ENCODE measurements at places on chromosomes 11 and 22.

GRCh38 chr11:118194835-118195627 lies 18.6 kb upstream of the SCN2B start:
- DNase-seq = no peak

DNA sequence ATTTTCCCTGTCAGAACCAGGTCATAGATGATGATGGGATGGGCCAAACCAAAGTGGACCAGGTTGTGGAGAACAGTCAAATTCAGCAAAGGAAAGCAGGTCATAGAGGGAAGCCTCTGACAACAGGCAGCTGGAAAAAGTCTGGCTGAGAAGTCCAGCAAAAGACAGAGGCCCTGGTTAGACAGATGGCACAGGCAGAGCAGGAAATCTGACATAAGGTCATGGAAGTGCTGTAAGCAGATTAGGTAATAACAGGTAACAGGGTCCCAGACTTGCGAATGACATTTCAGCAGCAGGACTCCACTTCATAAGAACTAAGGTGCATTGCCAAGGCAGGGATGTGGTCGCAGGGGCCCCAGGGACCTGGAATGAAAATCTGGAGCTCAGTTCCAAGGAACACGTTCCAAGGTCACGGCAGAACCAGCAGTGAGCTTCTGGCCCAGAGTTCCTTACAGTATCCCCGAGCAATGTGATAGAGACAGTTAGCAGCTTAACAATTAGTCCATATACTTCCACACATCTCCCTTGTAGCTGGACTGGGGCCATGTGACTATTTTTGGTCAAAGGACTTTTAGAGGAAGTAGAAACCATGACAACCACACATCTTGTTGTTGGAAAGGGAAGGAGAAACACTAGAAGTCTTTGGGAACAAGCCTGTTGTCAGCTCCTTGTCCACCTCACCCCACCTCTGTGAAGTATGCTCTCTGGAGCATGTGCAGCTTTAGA lies 75.4 kb downstream of the ME3 start:
- DNase-seq = no peak

GRCh38 chr11:64181506-64182411 lies 4.2 kb upstream of the STIP1 start:
- no peak for DNase-seq

DNA sequence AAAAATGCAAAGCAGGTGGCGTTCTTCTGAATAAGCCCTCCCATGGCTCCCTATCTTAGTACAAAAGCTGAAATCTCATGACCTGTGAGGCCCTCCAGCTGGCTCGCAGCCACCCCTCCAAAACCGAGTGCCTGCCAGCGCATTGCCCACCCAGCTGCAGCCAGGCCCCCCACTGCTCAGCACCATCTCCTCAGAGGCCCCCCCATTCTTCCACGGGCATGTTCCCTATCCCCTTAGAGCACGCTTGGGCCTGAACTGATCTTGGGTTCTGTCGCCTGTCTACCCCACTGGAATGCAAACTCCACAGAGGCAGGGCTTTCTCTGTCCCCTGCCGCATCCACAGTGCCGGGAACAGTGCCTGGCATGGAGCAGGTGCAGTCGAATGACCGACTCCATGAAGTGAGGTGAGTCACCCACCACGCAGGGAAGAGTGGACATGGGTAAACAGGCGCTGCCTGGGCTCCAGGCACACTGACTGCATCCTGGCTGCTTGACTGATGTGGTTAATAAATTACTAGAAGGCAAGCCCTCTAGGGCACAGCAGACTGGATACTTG lies 11.3 kb upstream of the EFCAB6 start:
- no peak for DNase-seq

DNA sequence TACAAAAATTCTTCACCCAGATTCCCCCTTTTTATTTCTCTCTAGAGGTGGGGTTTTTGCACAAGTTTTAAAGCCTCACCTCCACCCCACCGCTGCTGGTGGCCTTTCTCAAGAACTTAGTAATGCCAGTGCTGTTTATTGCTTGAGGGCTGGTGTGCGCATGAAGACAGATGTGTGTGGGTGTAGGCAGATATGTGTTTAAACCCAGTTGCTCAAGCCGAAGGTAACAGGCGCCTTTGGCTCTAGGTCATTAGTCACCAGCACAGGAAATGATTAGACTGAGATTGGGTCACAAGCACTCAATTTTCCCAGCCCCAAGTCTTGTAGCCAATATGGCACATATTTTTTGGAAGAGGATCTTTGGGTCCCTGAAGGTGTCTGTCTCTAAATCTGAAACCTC lies 2.7 kb upstream of the CLMP start:
- no peak for DNase-seq

- no peak for DNase-seq
Measured at GRCh38 chr11:35272391-35272902, 133.5 kb downstream of the CD44 start.

- DNase-seq = no peak
Measured at GRCh38 chr22:37972527-37972926, 11.8 kb downstream of the SOX10 start.

DNA sequence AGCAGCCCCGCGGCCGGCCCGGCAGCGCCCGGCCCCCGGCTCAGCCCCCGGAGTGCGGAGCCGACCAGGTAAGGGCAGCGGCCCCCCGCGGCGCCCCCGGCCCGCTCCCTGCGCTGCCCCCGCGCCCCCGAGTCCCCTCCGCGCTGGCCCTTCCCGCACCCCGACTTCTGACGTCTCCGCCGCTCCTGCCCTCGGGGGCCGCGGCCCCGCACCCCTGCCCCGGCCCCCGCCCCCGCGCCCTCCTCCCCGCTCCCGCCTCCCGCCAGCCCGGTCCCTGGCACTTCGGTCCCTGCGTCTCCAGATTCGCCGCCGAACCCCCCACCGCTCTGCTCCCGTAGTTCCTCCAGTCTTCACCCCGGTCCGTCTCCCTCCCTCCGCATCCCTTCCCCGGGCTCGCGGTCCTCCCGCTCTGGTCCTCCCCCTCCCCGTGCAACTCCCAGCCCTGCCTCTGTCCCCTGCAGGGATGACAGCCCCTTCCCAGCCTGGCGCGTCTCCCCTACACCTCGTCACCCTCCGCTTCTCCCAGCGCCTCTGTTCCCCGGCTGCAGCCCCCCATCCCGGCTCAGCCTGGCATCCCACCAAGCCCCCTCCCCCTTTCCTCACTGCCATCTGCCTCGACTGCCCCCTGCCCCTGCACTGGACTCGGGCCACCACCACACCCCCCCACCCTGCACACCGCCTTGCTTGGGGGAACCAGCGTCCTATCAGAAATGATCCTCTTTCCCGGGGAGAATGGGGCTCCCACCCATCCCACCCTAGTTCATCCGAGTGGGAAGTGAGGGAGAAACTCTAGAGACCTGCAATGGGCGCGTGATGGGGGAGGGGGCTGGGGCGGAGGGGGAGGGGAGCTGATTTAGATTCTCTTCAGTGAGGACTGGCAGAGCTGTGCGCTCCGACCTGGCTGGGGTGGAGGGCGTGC lies 531 bp downstream of the GRIK4 start:
- DNase-seq = no peak

DNA sequence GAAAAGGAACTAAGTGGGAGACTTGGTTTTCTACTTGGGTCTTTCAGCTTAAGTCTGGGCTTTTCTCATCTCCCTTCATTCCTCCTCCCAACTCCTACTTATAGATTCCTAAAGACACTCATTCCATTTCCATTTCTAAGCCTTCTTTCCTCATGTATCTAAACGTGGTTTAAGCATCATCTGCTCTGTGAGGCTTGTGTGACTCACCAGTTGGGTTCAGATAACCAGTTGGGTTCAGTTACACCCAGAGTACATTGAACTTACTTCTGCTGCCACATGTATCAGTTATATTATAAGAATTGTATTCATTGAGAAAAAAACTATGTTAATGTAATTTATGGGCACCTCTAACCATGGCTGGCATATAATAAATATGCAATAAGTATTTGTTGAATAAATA lies 831.2 kb upstream of the CCDC90B start:
- DNase-seq = no peak

DNA sequence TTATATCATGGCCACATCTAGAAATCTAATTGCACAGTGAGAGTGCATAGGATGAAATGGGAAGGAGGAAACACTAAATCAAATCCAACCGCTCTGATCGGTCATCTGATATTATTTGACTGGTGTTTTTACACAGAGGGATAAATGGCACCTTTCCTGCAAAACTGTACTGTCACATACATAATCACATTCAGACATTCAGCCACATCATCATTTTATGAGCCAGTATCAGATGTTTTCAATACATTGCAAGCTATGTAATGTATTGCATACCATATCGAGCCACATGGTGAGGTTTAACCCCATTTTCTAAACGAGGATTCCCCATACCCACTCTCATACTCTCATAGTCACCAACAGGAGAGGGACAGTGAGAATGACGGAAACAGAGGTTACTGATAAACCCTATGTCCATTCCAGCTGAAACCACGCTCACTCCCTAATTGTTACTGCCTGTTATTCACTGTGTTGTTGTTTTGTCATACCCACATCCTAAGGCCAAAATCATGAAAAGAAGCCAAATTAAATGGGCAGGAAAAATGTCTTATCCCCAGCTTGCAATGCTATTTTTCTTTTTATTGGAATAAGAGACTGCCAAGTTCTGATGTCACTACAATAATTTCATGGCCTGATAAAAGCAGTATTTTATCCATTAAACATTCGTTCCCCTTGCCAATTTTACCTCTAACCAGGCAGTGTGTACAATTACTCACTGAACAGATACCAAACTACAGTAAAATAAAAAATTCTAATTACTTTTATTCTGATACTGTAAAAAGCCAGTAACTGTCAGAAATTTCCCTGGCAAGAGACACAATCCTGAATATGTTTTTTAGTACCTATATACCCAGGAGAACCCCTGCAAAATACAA lies 9.0 kb downstream of the CDON start:
- DNase-seq = no peak

GRCh38 chr11:69125861-69126260 lies 29.9 kb upstream of the SMIM38 start:
- DNase-seq = no peak

DNA sequence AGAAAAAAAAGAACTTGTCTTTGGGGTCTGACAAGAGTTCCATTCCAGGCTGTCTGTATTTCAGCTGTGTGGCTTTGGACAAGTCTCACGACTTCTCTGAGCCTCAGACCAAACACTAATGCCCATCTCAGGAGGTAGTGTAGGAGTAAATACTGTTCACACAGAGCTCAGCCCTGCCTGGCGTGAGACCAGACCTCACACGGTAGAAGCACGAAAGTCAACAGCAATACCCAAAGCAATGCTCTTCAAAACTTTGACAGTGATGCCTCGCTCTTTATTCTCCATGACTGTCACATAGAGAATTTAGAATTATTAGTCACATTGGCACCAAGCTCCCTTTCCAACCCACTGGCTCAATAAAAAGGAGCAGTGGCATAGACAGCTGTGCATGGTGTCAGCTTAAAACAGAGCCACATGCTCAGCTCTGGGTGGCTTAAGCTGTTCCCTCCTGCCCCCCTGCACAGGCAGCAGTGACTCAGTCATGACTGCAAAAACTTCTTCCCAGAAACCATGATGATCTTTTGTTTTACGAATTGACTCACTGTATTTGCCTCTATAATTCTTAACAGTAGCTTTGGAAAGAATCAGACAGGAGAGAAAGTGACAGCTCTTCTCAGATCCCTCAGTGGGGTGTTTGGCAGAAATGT lies 74.0 kb upstream of the PHF21B start:
- no peak for DNase-seq

DNA sequence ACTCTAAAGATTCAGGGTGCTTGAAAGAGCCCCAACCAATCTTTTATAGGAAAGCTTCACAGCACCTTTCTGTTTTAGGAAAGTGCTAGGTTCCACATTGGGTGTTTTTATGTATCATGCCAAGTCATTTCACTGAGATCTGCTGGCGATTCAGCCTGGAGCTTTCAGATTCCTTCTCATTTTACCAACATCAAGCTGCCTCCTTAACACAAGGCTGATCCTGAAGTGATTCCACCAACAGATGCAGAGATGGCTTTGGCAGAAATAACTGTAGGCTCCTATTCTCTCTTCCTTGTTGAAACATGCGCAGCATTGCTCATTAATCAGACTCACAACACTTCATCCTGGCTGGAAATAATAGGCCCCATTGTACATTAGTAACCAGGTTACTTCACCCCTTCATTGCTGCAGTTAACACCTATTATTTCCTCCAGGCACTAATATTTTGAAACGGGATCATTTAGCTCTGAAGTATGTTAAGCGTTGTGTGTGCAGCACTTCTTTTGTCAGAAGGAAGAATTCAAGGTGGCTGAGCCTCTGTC lies 89.0 kb downstream of the OPCML start:
- DNase-seq = no peak

DNA sequence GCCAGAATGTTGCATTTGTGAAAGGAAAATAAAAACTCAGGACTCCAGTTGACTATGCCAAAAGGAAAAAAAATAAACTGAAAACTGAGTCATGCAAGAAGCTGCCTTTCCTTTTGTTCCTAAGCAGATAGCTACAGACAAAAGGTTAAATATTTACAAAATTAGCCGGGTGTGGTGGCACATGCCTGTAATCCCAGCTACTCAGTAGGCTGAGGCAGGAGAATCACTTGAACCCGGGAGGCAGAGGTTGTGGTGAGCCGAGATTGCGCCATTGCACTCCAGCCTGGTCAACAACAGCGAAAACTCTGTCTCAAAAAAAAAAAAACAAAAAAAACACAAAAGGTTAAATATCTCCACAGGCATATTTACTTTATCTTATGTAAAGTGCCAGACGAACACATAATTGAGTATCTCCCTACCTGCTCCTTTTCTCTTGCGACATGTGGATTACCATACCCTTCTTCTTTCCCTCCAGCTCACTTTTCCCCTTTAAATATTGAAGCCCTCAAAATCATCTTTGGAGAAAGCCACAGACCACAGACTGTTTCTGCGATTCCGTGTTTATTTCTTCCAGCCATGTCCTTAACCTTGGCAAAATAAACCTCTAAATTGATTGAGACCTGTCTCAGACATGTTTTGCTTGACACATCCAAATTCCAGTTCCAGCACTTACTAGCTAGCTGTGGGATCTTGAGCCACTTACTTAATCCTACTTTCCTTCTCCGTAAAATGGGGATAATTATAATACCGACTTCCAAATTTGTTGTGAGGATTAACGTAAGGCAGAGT lies 2.3 kb upstream of the SMPD1 start:
- DNase-seq = no peak
